Common myeloid progenitor, CD34-positive (primary cell): ENCODE measurements at places on chromosomes 4 and X.

DNA sequence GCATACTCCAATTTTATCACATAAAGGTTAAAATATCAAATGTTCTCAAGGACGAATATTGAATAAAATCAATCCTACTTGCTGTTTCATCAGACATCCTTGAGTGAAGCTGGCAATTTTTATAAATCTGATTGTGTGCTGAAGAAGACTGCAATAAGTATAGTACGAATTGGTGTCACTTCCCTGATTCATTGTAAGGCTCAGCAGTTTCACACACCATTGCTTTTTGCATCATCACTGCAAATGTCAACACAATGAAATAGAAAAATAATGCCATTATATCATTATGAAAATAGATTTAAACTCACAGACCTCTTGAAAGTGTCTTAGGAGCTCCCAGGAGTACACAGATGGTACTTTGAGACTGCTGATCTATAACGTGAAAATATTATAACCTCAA lies 172.5 kb downstream of the ANKRD50 start:
- DNase-seq = no peak

GRCh38 chrX:46582325-46582724 lies 8.8 kb downstream of the CHST7 start:
- DNase-seq = no peak

GRCh38 chrX:31279359-31279758 lies 207.5 kb upstream of the FTHL17 start:
- DNase-seq = no peak

- no peak for DNase-seq
Observed at GRCh38 chrX:38287674-38288073, 39.6 kb downstream of the RPGR start.

DNA sequence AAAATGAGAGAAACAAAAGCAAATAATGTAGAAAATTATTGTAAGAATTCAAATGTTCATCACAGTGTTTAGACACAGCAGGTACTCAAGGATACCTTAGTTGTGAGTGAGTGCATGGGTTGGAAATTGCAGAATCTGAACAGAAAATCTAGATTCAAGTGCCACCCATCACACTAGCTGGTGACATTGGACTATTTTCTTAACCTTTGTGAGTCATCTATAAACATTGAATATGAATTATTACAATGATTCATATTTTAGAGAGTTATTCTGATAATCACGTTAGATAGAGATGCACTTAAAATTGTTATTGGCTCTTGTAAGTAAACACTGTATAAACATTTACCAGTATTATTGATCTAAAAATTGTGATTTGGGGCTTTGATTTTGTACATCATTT lies 1113.1 kb downstream of the STIM2 start:
- DNase-seq = no peak

- no peak for DNase-seq
Observed at GRCh38 chr4:132572210-132572609, 576.9 kb upstream of the PCDH10 start.

DNA sequence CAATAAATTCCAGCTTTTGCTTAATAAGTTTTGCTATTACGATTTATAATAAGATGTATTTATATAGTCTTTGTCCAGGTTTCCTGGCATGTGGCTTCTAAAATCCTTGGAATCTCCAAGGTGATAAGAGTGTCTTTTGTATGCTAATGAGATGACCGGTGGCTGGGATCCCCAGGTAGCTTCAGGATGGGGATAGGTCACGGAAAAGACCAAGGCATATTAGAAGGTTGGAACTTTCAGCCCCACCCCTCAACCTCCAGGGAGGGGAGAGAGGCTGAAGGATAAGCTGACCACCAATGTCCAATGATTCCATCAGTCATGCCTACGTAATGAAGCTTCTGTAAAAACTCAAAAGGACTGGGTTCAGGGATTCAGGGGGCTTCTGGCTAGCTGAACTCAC lies 41.7 kb downstream of the SMIM20 start:
- no peak for DNase-seq

DNA sequence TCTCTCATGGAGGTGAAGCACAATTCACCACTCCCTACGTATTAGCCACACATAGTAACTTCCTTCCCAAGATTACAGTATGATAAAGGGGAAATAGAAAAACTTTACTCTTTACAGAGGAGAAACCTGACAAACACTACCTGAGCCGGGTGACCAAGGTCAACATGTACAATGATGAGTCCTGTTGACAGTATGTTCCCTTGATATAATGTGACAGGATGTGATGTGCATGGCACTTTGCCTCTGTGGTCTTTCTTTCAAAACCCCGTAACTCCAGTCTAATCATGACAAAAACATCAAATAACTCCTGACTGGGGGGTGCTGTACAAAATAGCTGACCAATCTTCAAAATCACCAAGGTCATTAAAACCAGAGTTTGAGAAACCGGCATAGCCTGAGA lies 60.6 kb downstream of the CD99L2 start:
- DNase-seq = no peak

- DNase-seq = no peak
Observed at GRCh38 chr4:6338951-6339817, 69.5 kb downstream of the WFS1 start.

DNA sequence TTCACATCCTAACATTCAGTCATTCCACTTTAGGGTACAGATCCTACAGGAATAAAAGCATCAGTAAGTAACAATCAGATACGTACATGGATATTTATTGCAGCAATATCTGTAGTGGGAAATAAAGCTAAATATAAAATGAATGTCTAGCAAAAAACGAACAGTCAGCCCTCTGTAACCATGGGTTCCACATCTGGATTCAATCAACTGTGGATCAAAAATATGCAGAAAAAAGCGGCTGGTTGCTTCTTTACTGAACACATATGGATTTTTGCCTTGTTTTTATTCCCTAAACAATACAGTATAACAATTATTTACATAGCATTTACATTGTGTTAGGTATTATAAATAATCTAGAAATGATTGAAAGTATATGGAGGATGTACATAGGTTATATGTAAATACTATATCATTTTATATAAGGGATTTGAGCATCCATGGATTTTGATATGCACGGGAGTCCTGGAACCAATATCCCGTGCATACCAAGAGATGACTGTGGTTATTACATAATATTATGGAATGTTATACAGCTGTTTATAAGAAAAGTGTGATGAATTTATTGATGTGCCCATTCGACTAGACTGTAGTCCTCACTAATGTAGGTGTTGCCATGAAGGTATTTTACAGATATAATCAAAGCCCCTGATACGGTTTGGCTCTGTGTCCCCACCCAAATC lies 132.8 kb downstream of the ARHGEF9 start:
- no peak for DNase-seq

- no peak for DNase-seq
Observed at GRCh38 chrX:148134578-148134977, 153.4 kb downstream of the FMR1NB start.

GRCh38 chrX:12309744-12310076 lies 171.4 kb downstream of the FRMPD4 start:
- no peak for DNase-seq

- DNase-seq = no peak
Observed at GRCh38 chrX:670645-671044, 40.1 kb downstream of the SHOX start.

DNA sequence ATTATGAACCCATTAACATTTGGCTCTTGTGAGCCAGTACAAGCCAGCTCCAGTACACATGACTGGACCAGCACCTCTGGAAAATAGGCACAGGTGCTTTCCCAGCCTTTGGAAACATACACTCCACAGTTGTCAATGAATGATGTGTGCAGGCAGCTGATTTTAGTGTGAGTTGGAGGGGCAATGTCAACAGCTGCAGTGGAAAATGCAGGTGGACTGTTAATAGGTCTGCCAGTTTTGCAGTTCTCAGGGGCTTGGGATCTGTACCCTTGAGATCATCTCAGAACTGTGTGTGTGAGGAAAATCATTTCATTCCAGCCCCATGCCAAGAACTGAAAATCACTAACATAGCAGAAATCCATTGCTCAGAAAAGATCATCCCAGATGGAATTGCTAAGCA lies 81.7 kb upstream of the CHRDL1 start:
- DNase-seq = no peak

- no peak for DNase-seq
Observed at GRCh38 chrX:45524296-45524695, 323.6 kb upstream of the DIPK2B start.

- no peak for DNase-seq
Observed at GRCh38 chrX:148441387-148441786, 59.0 kb upstream of the AFF2 start.

GRCh38 chrX:8729811-8730210 lies 2.1 kb downstream of the ANOS1 start:
- DNase-seq = no peak

DNA sequence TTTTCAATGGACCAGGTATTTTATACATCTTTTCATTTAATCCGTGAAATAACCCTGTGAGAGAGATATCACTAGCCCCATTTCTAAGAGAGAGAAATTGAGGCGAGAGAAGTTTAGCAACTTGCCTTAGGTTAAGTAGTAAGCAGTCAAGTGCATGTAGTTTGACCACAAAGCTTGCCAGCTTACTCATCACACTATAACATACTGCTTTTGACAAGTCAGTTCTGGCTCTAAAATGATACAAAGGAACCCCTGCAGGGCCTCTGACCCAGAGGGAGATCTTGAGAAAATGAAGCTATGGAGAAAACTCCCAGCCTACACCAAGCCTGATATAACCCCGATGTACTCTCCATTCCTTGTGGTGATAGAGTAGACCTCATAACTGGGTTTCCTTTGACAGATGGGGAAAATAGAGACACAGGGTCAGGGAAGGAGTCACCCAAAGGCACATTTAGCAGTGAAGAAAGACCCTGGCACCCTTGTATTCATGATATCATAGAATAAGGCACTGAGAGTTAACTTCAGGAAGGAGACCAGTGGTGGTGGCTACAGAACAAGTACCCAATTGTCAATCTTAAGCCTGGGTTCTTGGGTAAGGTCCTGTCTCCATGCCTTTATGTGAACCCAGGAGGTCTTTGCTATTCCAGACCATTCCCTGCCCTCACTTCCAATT lies 60.2 kb upstream of the MSN start:
- peak; percentile 58 for DNase-seq

GRCh38 chrX:39144956-39145355 lies 343.7 kb downstream of the MID1IP1 start:
- DNase-seq = peak; percentile 78

DNA sequence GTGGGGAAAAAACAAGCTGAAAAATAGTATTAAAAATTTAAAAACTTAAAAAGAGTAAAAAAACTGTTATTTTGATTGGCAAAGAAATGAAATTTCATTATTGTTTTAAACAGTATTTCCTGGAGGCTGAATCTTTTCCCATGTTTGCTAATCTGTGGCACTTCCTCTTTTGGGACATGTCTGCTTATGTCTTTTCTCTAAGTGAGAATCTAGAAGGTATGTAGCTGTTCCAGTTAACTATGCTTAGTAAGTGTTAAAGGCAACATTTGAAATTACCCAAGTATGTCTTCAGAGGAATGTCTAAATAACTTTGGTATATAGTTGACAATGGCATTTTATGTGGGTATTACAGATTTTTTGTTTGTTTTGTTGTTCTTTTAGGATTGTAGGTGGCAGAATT lies 81.6 kb upstream of the TBC1D9 start:
- DNase-seq = no peak

DNA sequence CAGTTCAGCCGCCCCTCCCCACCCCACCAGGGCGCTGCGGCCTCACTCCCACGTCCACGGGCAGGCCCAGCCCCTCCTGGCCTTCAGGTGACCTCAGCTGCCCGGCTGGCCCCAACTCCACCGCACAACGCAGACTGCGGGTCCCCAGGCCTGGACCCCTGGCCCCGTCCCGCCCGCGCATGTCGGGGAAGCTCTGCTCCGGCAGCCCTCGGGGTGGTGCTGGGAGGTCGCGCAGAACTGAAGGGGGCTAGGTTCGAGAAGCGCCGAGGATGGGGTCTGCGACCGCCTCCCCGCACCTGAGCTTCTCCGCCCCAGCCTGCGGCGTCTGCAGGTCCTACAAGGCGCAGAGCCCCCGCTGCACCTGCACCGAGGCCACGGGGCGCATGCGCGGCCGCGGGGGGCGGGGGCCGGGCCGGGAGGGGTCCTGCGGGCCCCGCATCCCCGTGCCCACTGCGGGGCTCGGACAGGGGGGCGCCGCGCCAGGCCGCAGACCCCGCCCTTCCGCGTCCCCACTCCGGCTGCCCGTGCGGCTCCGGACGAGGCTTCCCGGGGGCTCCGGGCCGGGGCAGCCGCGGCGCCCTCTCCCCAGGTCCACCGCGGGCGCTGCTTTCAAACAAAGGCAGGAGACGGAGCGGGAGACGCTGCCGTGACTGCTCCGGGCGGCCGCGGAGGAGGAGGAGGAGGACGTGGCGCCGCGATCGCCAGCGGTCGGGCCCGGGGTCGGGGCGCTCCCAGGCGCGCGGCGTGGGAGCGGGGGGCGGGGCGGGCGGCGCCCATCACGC lies 672 bp upstream of the NAT8L start:
- peak; percentile 32 for DNase-seq

DNA sequence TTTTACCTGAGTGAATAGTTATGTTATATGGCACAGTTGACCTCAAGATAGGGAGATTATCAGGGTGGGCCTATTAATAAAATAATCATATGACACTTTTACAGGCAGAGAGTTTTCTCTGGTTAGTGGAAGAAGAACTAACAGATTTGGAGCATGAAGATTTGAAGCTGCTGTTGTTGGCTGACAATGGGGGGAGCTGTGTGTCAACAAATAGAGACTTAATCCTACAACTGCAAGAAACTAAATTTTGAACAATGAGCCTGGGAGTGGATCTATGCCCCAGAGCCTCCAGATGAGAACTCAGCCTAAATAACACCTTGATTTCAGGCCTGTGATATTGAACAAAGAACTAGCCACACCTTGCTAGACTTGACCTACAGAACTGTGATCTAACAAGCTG lies 7.2 kb upstream of the CCSER1 start:
- peak; percentile 22 for DNase-seq

DNA sequence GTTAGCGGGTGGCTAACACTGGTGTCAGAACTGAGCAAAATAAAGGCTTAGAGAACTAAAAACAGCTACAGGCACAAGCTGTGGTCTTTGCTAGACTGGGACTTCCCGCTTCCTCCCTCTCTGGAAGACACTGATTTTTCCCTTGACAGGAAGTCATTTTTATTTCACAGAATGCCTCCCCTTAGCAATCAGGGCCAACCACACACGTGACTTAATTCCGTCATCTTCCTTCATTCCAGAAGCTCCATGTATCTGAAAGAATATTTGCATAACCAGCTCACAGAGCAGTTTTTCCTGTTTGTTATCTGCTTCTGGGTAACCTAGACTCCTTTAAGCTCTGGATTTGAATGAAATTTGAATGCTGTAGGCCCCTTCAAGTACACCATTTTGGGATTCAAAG lies 327.5 kb upstream of the FRG1 start:
- no peak for DNase-seq

GRCh38 chr4:132071815-132072214 lies 1077.3 kb upstream of the PCDH10 start:
- DNase-seq = no peak

- peak; percentile 7 for DNase-seq
Observed at GRCh38 chr4:11250510-11250909, 178.2 kb downstream of the HS3ST1 start.

DNA sequence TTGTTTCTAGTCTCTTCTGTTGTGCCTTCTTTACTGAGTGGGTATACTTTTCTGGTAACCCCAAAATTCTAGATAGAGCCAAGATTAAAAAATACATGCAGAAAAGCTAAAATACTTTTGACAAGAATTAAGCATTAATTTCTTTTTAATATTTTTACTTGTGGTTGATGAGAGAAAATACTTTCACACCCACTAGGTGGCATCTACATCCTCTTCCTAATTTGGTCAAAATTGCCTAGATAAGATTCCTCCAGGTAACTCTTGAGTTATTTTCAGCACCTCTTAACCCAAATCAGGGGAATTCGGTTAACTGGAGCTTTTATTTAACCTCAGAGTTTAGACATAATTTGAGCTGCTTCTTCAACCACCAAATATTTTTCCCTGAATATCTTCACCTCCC lies 28.4 kb upstream of the COX7B2 start:
- DNase-seq = peak; percentile 27

GRCh38 chr4:76028350-76028765 lies 5.1 kb upstream of the CXCL10 start:
- peak; percentile 64 for DNase-seq
